ENCODE measurements at places on chromosomes 5 and 9. TPM values are rescaled to one million over a fixed set of nuclear protein-coding genes. Genes with fewer than 3 reads are reported as not detected.

- no peak for DNase-seq
- H3K4me1 ChIP-seq, result no peaks in the 10 kb centered on the region
- H3K27ac ChIP-seq, result no peak overlapping the region
- peaks cover 37% of the 10 kb centered on the region for H3K27me3 ChIP-seq
- H3K4me3 ChIP-seq, result no peak overlapping the region
Observed at GRCh38 chr5:133697536-133698258, 85.4 kb upstream of the FSTL4 start.

- no peaks in the 10 kb centered on the region for H3K27me3 ChIP-seq
- no peak for DNase-seq
- H3K4me1 ChIP-seq, result no peaks in the 10 kb centered on the region
- no peaks in the 10 kb centered on the region for H3K36me3 ChIP-seq
Observed at GRCh38 chr5:165858118-165858517, 2352.7 kb downstream of the MAT2B start.

GRCh38 chr5:95327211-95327610, 42.3 kb upstream of the MCTP1 start:
- no peaks in the 10 kb centered on the region for H3K27me3 ChIP-seq
- H3K4me3 ChIP-seq, result no peak overlapping the region
- DNase-seq, result no peak

DNA sequence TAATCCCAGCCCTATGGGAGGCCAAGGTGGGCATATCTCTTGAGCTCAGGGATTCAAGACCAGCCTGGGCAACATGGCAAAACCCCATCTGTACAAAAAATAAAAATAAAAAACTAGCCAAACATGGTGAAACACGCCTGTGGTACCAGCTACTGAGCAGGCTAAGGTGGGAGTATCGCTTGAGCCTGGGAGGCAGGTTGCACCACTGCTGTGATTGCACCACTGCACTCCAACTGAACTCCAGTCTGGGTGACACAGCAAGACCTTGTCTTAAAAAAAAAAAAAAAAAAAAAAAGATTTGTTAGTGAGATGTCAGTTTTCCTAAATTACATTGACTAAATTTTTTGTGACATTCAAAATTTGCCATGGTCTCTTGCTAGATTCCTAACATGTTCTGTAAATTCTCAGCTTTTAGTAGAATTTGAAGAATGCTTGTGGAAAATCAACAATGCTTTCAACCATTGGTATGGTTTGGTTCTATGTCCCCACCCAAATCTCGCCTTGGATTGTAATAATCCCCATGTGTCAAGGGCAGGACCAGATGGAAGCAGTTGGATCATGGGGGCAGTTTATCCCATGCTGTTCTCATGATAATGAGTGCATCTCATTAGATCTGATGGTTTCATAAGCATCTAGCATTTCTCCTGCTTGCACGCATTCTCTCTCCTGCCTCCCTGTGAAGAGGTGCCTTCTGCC, 236.1 kb downstream of the ARRDC3 start:
- H3K36me3 ChIP-seq, result no peaks in the 10 kb centered on the region
- no peak overlapping the region for H3K27ac ChIP-seq
- no peak for DNase-seq
- H3K27me3 ChIP-seq, result no peaks in the 10 kb centered on the region

The TLX3 gene
- total RNA-seq, result not detected

The GNA14 gene
- not detected for total RNA-seq

DNA sequence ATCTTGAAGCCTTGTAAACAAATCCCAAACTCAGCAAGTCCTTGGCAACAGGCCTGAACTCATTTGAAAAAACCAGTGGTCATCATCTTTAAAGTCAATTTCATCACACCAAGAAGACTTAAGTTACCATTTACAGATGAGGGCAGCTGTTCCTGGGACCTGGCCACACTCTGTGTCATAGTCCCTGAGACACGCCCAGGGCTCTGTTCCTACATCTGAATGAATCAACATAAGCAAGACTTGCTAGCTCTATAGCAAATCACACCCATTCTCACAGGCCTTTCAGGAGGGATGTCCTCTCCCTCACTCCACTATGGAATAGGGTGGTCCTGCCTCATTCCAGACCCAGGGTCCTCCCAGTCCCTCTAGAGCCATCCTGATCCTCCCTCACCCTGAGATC, 142.8 kb downstream of the NSG2 start:
- H3K4me1 ChIP-seq, result no peaks in the 10 kb centered on the region
- H3K4me3 ChIP-seq, result no peak overlapping the region
- peaks cover 62% of the 10 kb centered on the region for H3K27me3 ChIP-seq
- no peak overlapping the region for H3K27ac ChIP-seq
- DNase-seq, result peak; percentile 33

GRCh38 chr5:171627936-171628632, 157.5 kb upstream of the SMIM23 start:
- no peak for DNase-seq
- H3K4me1 ChIP-seq, result peaks cover 5% of the 10 kb centered on the region
- H3K27me3 ChIP-seq, result peaks cover 11% of the 10 kb centered on the region
- no peak overlapping the region for H3K27ac ChIP-seq
- H3K36me3 ChIP-seq, result no peaks in the 10 kb centered on the region
- no peak overlapping the region for H3K4me3 ChIP-seq

DNA sequence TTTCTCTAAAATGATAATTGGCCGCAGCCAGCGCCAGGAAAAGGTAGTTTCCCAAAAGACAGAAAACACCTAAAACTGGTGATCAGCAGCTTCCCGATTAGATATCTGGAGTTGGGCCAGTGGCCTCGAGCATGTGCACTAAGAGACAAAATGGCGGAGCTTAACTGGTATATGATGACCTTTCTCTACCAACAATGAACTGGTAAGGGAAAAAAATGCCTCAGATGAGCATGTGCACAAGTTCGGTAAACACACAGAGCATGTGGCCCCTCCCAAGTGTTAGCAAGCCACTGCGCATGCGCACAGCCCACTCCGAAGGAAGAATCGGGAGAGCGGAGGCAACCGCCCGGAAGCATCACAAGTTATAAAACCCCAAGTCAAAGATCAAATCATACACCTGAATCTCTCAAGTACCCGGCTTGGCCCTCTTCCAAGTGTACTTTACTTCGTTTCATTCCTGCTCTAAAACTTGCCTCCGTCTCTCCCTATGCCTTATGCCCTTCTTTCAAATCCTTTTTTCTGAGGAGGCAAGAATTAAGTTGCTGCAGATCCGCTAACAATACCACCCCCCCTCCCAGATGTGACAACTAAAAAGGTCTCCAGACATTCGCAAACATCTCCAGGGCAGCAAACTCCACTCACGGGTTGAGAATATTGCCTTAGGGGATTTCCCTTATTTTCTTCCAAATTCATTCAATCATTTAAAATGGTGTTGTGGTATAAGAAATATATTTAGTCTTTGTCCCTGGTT, 15.0 kb upstream of the PTBP3 start:
- no peaks in the 10 kb centered on the region for H3K4me1 ChIP-seq
- no peak overlapping the region for H3K4me3 ChIP-seq
- H3K27me3 ChIP-seq, result no peaks in the 10 kb centered on the region
- no peaks in the 10 kb centered on the region for H3K36me3 ChIP-seq
- no peak for DNase-seq

The MYMK gene
- not detected for total RNA-seq

The ORM2 gene
- 0.98 TPM for total RNA-seq

The GZMA gene
- not detected for total RNA-seq

GRCh38 chr5:179530069-179530998, 20.0 kb upstream of the RUFY1 start:
- no peak overlapping the region for H3K27ac ChIP-seq
- H3K27me3 ChIP-seq, result peaks cover 4% of the 10 kb centered on the region
- no peaks in the 10 kb centered on the region for H3K36me3 ChIP-seq
- H3K4me3 ChIP-seq, result peak overlapping the region; percentile 16
- peak; percentile 51 for DNase-seq

GRCh38 chr9:127550282-127550681, 61.8 kb upstream of the STXBP1 start:
- no peak overlapping the region for H3K4me3 ChIP-seq
- no peak overlapping the region for H3K27ac ChIP-seq
- DNase-seq, result no peak
- peaks cover 30% of the 10 kb centered on the region for H3K36me3 ChIP-seq
- H3K4me1 ChIP-seq, result peaks cover 27% of the 10 kb centered on the region
- no peaks in the 10 kb centered on the region for H3K27me3 ChIP-seq

The PCDHB3 gene
- total RNA-seq, result not detected

- H3K27ac ChIP-seq, result no peak overlapping the region
- no peak for DNase-seq
- H3K36me3 ChIP-seq, result no peaks in the 10 kb centered on the region
Observed at GRCh38 chr9:131562032-131562959, 17.0 kb downstream of the PRRT1B start.

Measured in K562 (cell line).